NCI-H1417 treated with DMSO at 0.1 percent for 48 hours (cell line): ENCODE measurements at places on chromosomes 16 and 17.

- DNase-seq: no peak
Observed at GRCh38 chr16:11245988-11246387, 10.0 kb downstream of the SOCS1 start.

DNA sequence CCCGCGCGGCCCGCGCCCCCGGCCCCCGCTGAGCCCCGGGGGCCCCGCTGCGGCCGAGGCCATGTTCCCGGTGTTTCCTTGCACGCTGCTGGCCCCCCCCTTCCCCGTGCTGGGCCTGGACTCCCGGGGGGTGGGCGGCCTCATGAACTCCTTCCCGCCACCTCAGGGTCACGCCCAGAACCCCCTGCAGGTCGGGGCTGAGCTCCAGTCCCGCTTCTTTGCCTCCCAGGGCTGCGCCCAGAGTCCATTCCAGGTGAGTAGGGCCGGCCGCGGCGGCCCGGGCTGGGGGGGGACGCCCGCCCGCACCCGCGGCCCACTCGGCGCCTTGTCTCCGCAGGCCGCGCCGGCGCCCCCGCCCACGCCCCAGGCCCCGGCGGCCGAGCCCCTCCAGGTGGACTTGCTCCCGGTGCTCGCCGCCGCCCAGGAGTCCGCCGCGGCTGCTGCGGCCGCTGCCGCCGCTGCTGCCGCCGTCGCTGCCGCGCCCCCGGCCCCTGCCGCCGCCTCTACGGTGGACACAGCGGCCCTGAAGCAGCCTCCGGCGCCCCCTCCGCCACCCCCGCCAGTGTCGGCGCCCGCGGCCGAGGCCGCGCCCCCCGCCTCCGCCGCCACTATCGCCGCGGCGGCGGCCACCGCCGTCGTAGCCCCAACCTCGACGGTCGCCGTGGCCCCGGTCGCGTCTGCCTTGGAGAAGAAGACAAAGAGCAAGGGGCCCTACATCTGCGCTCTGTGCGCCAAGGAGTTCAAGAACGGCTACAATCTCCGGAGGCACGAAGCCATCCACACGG is 504 bp downstream of the MAZ start:
- peak; percentile 35 for DNase-seq

DNA sequence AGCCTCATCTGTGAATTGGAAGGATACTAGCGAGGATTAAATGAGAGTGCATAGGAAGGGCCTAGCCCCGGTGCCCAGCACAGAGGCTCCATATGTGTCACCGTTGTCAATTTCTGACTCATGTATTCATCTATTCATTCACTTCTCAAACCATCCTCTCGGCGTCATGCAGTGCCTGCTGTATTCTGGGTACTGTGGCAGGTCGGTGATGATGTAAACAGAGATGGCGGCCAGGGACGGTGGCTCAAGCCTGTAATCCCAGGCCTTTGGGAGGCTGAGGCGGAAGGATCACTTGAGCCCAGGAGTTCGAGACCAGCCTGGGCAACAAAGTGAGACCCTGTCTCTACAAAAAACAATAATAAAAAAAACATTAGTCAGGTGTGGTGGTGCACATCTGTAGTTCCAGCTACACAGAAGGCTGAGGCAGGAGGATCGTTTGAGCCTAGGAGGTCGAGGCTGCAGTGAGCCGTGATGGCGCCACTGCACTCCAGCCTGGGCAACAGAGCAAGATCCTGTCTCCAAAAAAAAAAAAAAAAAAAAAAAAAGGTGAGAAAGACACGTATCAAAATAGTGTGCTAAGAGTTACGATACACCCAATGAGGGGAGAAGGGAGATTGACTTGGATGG is 4.3 kb upstream of the PPP1R1B start:
- DNase-seq: no peak

GRCh38 chr16:81273223-81273950 is 34.9 kb downstream of the BCO1 start:
- no peak for DNase-seq

DNA sequence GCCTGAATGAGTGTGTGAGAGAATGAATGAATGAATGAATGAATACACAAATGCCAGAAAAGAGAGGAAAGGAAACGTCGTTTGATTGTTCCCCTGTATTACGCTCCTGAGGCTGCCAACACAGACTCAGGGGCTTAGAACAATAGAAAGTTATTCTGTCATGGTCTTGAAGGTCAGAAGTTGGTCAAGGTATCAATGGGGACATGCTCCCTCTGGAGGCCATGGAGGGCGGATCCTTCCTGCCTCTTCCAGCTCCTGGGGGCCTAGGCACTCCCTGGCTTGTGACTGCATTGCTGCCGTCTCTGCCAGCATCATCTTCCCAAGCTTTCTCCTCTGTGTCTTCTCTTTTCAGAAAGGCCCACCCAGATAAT is 1.5 kb upstream of the SLC38A8 start:
- DNase-seq: no peak

- DNase-seq: no peak
Observed at GRCh38 chr17:81097134-81097942, 62.4 kb downstream of the BAIAP2 start.

GRCh38 chr17:17837380-17837821 is 615 bp upstream of the SREBF1 start:
- DNase-seq: no peak

GRCh38 chr16:13587181-13587580 is 332.8 kb upstream of the ERCC4 start:
- no peak for DNase-seq

DNA sequence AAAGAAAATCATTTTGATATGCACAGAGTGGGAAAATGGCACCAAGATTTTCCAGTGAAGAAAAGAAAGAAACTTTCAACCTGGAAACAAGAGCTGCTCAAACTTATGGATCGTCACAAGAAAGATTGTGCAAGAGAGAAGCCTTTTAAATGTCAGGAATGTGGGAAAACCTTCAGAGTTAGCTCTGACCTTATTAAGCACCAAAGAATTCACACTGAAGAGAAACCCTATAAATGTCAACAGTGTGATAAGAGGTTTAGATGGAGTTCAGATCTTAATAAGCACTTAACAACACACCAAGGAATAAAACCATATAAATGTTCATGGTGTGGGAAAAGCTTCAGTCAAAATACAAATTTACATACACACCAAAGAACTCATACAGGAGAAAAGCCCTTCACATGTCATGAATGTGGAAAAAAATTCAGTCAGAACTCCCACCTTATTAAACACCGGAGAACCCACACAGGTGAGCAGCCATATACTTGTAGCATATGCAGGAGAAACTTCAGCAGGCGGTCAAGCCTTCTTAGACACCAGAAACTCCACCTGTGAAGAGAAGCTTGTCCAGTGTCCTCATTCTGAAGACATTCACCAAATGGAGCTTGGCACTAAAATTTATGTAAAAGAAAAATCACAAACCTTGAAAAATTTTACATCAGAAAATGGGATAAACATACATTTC is 12.2 kb downstream of the ZNF75A start:
- no peak for DNase-seq

- no peak for DNase-seq
Observed at GRCh38 chr16:47067203-47067602, 76.5 kb downstream of the NETO2 start.

DNA sequence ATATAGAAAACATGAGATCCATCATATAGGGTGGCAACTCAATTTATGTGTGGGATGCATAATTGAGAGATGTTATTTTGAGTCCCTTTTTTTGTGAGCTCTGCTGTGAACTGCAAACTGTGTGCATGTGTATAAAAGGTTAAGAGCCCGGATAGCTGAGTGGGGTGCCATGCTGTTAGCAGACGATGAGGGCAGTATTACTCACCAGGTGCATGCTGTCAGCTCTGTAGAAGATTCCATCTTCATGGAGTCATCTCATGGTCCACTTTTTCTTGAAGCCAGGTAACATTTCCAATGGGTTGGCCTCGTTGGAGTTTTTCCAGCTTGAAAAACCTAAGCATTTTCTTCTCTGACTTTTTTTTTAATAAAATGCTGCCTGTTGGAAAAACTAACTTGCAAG is 43.0 kb upstream of the RHBDL3 start:
- no peak for DNase-seq

DNA sequence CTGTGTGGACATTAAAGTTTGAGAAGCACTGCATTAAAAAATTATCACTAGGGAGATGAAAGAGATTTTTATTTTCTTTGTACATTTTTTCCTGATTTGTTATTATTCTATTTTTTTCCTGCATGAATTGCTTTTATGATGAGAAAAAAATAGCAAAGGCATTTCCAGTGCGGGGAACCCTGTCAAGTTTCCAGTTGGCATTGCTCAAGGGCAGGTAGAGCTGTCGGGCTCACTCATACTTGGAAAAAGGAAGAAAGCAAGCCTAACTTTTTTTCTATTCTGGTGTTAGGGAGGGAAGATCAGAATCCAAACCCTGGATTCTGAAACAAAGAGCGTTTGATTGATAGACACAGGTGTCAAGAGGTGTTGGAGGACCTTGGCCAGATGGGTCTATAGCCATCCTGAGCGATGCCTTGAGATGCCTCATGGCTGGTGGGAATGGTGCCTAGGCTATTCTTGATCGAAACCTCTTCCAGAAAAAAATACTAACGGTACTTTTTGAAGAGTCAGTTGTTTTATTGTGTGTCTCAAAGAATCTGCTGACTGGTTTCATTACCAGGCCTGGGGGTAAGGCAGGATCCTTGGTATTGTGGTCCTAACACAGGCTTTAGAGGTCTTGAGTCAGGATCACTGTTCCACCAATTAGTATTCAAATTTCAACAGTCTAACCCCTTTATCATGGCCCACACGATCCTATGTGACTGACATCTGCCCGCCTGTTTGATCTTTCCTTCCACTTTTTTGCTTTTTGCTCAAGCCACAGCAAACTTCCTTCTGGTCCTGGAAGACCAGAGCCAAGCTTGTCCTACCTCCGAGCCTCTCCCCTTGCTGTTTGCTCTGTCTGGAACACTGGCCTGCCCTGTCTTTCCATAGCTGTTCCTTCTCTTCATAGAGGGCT is 20.1 kb downstream of the SNX29 start:
- no peak for DNase-seq

DNA sequence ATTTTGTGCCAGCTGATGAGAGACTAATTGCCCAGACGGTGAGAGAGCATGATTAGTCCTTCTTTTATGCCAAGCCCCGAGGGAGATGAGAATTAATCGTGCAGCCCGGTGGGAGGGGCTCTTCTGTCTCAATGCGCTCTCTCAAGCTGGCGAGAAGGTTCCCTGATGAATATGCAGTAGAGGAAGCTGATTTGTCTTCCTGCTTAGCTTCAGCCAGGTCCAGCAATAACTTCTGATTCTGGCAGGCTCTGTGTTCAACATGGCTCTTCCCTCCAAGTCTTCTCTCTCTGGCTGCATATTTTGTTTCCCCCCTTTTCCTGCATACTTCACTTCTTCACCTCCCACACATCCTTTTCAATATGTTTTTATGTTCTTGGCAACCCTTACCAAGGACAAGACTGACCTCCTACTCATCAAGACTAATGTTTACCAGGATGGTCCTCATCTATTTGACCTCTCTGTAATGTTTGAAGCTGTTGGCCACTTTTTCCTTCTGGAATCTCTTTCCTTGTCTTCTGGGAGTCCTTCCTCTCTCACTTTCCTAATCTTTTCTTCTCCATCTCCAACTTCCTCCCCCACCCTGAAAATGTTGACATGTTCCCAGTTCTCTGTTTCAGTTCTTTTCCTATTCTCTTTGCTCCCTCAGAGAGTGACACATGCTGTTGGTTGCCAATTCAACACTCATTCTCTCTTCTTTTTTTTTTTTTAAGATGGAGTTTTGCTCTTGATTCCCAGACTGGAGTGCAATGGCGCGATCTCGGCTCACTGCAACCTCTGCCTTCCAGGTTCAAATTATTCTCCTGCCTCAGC is 33.1 kb downstream of the ARL4D start:
- no peak for DNase-seq

GRCh38 chr17:79946352-79947231 is 89.1 kb downstream of the TBC1D16 start:
- no peak for DNase-seq

GRCh38 chr17:44801880-44802279 is 28.2 kb downstream of the GJC1 start:
- no peak for DNase-seq

DNA sequence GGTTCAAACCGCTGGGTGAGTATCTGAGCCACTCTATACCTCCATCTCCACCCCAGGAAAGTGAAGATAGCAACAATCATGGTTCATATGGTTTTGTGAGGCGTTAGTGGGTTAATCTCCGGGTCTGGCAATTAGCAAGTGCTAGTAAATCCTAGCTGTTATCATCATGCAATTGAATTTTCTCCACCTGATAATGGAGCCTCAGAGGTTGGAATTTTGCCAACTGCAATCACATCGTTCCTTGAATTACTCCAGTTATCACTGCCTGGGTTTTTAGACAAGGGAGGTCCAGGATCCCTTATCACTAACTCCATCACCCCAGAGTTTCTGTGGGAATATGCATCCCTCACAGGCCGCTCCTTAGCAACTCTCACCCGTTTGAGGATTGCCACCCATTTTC is 311.5 kb downstream of the RBFOX1 start:
- DNase-seq: no peak

DNA sequence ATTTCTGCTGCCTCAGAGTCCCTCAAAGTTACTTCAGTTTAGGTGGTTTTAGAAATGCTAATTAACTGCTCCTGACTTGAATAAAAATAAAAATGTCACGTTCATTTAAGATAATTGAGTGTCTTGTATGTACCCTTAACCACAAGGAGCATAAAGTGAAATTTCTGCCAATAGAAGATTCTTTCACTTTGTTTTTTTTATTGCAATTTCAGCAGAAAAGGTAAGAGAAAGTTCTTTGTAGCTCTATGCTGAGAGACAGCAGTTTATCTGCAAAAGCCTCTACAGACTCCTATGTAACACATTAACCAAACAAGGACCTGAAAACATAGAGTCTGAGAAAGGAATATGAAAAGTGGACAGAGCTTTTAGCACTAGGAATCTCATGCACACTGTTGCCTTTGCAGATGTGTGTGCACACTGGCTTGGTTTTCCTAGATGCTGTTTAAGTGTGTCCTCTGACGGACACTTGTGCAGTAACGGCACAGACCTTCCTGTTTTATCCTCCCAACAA is 11.6 kb downstream of the ARHGAP44 start:
- no peak for DNase-seq

- DNase-seq: no peak
Observed at GRCh38 chr16:19210968-19211367, 42.9 kb downstream of the SYT17 start.

GRCh38 chr17:31067691-31068184 is 27.0 kb upstream of the NF1 start:
- DNase-seq: no peak

GRCh38 chr16:6153901-6154300 is 1056.3 kb upstream of the EEF2KMT start:
- no peak for DNase-seq

GRCh38 chr17:74528491-74529199 is 2.6 kb downstream of the CD300LB start:
- DNase-seq: no peak

DNA sequence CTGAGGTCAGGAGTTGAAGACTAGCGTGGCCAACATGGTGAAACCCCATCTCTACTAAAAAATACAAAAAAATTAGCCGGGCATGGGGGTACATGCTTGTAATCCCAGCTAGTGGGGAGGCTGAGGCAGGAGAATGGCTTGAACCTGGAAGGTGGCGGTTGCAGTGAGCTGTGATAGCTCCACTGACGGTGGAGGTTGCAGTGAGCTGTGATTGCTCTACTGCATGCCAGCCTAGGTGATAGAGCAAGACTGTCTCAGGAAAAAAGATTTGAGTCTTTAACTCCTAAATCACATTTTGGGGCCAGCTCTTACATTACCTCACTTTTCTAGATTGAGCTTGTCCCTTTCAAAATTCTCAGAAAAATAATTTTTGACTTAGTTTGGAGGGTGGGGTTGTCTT is 15.2 kb downstream of the VMP1 start:
- DNase-seq: no peak
